Cortex of kidney (tissue), 1 donor: ENCODE measurements at places on chromosomes 2 and 18.

DNA sequence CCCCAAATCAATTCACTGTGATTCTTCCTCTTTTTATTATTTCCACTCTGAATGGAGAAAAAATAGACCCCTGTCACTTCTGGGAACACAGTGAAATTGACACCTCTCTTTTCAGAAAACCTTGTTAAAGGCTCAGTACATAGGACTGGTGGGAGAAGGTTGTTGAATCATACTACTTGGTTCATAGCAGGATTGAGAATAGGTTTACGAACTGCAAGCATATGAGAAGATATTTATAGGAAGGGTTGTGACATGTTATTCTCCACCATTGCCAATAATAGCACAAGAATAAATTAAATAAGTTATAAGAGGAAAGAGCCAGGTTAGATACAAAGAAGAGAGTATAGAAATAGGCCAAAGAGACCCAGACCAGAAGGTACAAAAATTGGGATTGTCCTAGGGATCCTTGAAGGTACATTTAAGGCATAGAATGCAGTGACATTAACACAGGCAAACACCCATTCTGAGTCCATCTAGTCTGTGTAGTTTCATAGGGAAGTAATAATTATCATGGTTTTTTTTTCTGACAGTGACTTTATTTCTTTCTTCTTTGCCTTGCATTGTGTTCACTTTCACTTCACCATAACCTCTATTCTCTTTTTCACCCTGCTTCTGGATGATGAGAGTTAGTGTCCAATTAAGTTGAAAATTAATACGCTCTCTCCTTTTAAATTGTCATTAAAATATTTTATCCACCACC lies 21.8 kb upstream of the SERPINE2 start:
- DNase-seq = no peak

DNA sequence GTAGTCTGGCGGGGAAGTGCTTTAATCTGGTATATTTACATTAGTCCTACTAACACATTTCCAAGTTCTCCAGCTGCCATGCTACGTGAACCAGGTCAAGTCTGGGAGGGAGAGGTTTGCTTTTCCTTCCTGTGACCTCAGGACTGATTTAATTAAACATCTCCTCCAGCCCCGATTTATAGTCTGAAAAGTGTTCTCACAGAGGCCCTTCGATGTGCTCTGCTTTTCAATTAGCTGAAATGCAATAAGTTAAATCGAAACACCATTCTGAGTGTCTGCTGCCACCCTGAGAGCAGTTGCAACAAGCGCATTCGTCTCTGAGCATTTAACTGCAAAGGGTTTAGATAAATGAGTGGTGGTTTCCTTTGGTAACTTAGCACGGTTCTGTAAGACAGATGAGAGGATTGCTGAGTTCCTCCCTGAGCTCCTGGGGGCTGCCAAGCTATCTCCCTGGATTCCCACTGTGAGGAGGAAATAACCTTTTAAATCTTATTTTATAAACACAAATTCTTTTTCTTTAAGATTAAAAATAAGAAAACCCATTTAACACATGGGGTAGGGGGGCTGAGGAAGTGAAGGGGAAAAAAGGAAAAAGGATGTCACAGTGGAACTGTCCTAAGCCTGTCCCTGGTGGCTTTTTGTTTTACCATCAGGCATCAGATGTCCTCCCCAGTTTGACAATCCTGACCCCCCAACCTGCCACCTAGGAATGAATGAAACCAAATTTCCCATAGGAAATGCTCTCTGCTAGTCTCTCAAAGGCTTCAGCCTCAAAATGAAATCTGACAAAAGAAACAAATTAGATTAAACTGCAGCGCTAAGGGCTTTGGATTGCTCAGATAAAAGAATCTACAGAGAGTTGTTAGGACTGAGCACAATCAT lies 56.5 kb upstream of the CREB1 start:
- no peak for DNase-seq

DNA sequence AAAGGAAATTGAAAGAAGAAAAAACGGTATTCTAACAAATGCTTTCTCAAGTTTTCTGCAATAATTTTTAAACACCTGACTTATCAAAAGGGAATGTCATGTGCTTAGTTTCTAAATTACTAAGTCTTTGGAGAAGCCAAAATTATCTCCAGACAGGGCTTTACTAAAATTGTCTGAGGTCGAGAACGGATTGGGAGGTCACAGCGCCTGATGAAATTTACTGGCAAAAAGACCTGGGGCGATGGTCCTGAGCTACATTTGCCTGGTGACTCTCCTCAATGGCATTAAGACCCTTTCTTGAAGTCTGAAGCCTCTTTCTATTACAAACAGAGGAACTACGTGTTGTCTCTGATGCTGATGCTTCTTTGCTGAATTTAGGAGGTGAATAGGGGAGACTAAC lies 291.8 kb upstream of the SESTD1 start:
- DNase-seq = no peak

- DNase-seq = no peak
Measured at GRCh38 chr2:167510071-167510759, 621.9 kb downstream of the XIRP2 start.

- no peak for DNase-seq
Measured at GRCh38 chr2:106122157-106122556, 71.9 kb downstream of the UXS1 start.

- no peak for DNase-seq
Measured at GRCh38 chr18:2707551-2708168, 52.1 kb downstream of the SMCHD1 start.

DNA sequence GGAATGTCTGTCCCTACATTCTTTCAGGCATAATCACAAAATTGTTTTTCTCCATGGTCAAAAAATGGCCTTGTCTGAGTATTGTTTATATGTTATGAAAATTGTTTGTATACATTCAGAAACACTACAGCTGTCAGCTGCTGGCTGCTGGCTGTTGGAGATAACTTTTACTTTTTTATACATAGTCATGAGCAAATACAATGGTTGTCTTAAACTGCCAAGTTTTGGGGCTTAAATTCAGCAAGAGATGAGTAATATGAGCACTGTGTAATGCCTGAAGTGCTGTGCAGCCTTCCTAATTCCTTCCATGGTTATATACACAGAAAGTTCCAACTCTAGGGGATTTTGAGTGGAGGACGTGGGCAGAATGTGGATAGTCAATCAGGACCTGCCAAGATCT lies 168.9 kb upstream of the RMP24 start:
- DNase-seq = no peak

- DNase-seq = no peak
Measured at GRCh38 chr18:4035521-4035920, 419.6 kb downstream of the DLGAP1 start.
